ENCODE measurements at places on chromosomes 4 and X.

- no peak for DNase-seq
These were observed 57.6 kb downstream of the RFC1 start for GRCh38 chr4:39308611-39309010.

GRCh38 chrX:11589641-11590040 lies 76.1 kb downstream of the ARHGAP6 start:
- no peak for DNase-seq

GRCh38 chr4:176760471-176760870 lies 32.3 kb downstream of the VEGFC start:
- DNase-seq = no peak

GRCh38 chr4:57443308-57443707 lies 333.1 kb upstream of the IGFBP7 start:
- DNase-seq = no peak

DNA sequence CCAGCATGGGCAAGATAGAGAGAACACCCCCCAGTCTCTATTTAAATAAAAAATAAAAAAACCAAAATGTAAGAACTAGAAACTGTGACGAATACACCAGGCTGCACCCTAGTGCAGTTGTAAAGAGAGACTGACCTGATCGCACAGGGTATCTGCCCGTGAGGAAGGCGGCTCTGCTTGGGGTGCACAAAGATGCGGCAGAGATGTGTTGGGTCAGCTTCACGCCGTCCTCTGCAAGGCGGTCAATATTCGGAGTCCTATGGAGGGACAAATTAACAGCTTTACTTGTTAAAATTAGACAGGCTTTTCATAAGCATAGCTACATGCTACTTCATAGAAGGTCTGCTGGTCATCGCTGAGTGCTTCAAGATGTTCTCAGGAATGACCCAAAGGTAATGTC lies 26.1 kb upstream of the ARSD start:
- DNase-seq = no peak

DNA sequence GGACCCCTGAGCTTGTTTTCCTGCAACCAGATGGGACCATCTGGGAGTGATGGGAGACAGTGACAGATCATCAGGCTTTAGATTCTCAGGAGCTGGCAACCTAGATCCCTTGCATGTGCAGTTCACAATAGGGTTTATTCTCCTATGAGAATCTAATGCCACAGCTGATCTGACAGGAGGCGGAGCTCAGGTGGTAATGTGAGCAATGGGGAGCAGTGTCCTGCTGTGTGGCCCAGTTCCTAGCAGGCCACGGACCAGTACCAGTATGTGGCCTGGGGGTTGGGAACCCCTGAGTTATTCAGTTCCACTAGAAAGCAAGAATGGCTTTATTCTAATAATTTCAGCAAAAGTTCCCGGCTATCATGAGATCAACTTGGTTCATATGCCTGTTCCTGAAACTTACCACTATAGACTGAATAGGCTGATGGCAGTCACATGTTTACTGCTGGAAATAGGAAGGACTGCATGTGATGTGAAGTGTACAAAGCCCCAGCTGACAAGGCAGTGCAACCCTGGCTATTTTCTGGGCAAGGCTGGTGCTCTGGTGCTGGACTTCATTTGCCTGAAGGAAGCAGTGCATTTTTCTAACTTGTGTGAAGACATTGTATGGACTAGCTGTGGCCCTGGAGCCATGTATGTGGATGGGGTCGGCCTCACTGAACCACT lies 107.2 kb downstream of the SPRY1 start:
- DNase-seq = no peak

- DNase-seq = no peak
These were observed 18.2 kb downstream of the CCNG2 start for GRCh38 chr4:77175201-77175611.

GRCh38 chr4:113288696-113289095 lies 239.2 kb downstream of the ANK2 start:
- DNase-seq = no peak

- DNase-seq = no peak
These were observed 279.8 kb upstream of the MAGEB18 start for GRCh38 chrX:25858273-25858880.

- DNase-seq = no peak
These were observed 879.1 kb downstream of the ARAP2 start for GRCh38 chr4:35365186-35365585.

- no peak for DNase-seq
These were observed 196.9 kb downstream of the KLHL13 start for GRCh38 chrX:117919755-117920154.

DNA sequence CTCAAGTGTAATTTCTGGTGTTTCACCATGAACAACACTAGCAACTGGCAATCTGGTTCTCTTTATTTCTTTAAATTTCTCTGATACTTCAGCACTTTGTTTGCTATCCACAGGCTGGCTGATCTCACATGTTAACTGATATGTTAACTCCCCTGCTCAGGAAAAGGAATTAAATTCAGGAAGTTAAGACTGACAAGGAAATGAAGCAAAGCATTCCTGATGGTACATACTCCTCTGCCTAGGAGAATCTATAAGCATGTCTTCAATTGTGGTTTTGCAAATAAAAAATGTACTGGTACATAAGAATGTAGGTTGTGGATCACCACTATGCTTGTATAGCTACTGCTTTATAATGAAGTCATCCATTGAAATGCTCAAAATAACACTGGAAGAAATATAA lies 1119.2 kb upstream of the INTU start:
- DNase-seq = no peak

Measured in WERI-Rb-1 (cell line).